ENCODE measurements at places on chromosomes 4 and X. TPM values are rescaled to one million over a fixed set of nuclear protein-coding genes. Genes with fewer than 3 reads are reported as not detected.

- H3K4me3 ChIP-seq = peak overlapping the region; percentile 41
- H3K27ac ChIP-seq = no peak overlapping the region
- no peak for DNase-seq
- H3K4me1 ChIP-seq = no peaks in the 10 kb centered on the region
Measured at GRCh38 chr4:153154007-153154975, 50.0 kb upstream of the TRIM2 start.

- H3K4me1 ChIP-seq = no peaks in the 10 kb centered on the region
- H3K4me3 ChIP-seq = no peak overlapping the region
Measured at GRCh38 chr4:8560265-8561047, 19.7 kb upstream of the GPR78 start.

DNA sequence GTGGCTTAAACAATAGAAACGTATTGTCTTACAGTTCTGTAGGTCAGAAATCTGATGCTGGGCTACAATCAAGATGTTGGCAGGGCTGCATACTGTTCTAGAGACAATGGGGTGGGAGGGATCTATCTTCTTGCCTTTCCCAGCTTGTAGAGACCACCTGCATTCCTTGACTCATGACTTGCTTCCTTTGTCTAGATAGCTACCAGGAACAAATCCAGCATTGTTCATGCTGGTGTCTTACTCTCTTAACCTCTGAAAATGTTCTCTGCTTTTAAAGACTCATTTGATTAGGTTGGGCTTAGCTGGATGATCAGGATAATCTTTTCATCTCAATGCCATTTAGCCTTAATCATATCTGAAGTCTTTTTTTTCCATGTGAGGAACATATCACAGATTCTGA is 169.0 kb downstream of the ZNF330 start:
- no peaks in the 10 kb centered on the region for H3K27me3 ChIP-seq
- no peaks in the 10 kb centered on the region for H3K36me3 ChIP-seq
- H3K4me1 ChIP-seq = no peaks in the 10 kb centered on the region
- H3K4me3 ChIP-seq = no peak overlapping the region
- no peak overlapping the region for H3K27ac ChIP-seq

GRCh38 chrX:43423876-43424275 is 232.2 kb upstream of the MAOA start:
- no peak for DNase-seq
- no peaks in the 10 kb centered on the region for H3K4me1 ChIP-seq
- no peaks in the 10 kb centered on the region for H3K36me3 ChIP-seq
- H3K27ac ChIP-seq = no peak overlapping the region

DNA sequence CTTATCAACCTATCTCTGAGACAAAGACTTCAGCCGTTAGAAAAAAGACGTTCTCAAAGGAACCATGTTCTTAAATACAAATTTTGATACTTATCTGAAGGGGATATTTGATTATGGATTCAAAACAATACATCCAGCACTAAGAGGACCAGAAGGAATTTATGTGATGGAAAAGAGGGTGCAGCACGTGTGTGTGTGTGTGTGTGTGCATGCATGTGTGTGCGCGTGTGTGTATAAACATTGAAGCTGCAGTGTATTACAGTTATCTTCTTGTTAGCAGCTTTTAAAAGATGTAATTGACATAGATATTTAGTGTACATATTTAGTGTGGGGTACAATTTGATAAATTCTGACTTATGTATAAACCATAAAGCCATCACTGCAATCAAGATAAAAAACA is 44.9 kb downstream of the ANK2 start:
- no peaks in the 10 kb centered on the region for H3K4me1 ChIP-seq
- H3K4me3 ChIP-seq = no peak overlapping the region
- no peaks in the 10 kb centered on the region for H3K36me3 ChIP-seq
- no peak overlapping the region for H3K27ac ChIP-seq

GRCh38 chr4:104394406-104395167 is 100.1 kb downstream of the CXXC4 start:
- H3K27me3 ChIP-seq = no peaks in the 10 kb centered on the region
- no peak overlapping the region for H3K27ac ChIP-seq
- H3K4me1 ChIP-seq = no peaks in the 10 kb centered on the region
- H3K4me3 ChIP-seq = no peak overlapping the region
- H3K36me3 ChIP-seq = no peaks in the 10 kb centered on the region
- DNase-seq = no peak

- no peaks in the 10 kb centered on the region for H3K36me3 ChIP-seq
- peaks cover 3% of the 10 kb centered on the region for H3K4me1 ChIP-seq
- H3K4me3 ChIP-seq = no peak overlapping the region
- no peak overlapping the region for H3K27ac ChIP-seq
- no peaks in the 10 kb centered on the region for H3K27me3 ChIP-seq
Measured at GRCh38 chr4:129218897-129219296, 122.9 kb downstream of the C4orf33 start.

DNA sequence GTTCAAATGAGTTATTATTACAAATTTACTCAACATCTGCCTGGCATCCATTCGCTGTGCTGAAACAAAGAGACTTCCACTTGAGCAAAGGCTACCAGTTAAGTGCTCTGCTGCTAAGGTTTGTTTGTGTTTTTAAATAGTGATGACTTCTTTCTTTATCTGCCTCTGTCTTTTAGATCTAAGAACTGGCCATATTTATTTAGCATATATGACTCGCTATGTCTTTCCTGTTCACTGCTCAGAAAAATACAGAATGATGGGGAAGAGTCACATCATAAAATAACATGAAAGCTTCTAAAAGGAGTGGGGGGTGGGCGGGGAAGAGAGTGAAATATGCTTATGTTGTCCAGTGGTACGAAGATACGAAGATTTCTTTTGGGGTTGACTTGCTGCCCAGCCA is 322.2 kb downstream of the GPAT3 start:
- no peaks in the 10 kb centered on the region for H3K36me3 ChIP-seq
- H3K27me3 ChIP-seq = peaks cover 2% of the 10 kb centered on the region
- H3K4me3 ChIP-seq = no peak overlapping the region
- no peak for DNase-seq

- H3K4me1 ChIP-seq = no peaks in the 10 kb centered on the region
- H3K36me3 ChIP-seq = no peaks in the 10 kb centered on the region
- no peaks in the 10 kb centered on the region for H3K27me3 ChIP-seq
- no peak for DNase-seq
Measured at GRCh38 chrX:68703369-68703768, 55.9 kb downstream of the STARD8 start.

DNA sequence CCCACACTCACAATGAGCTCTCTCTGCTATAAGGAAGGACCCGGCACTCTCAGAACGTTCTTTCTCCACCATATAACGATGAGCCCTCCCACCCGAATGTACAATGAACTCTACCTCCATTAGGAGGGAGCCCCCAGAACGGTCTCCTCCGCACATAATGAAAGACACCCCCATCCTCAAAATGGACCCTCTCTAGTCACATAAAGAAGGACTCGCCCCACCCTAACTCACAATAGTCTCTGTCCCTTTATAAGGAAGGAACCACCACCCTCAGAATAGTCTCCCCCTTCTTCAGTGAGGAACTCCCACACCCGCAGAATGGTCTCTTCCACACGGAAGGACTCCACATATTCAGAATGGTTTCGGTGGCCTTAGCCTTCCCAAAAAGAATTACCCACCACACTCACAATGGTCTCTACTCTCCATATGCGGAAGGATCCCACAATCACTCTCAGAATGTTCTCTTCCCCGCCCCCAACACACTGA is 477 bp downstream of the SLC35A2 start:
- H3K27me3 ChIP-seq = no peaks in the 10 kb centered on the region
- H3K4me1 ChIP-seq = no peaks in the 10 kb centered on the region
- peak; percentile 7 for DNase-seq
- H3K36me3 ChIP-seq = peaks cover 2% of the 10 kb centered on the region
- H3K27ac ChIP-seq = no peak overlapping the region

- H3K27ac ChIP-seq = no peak overlapping the region
- no peak for DNase-seq
- no peak overlapping the region for H3K4me3 ChIP-seq
- H3K4me1 ChIP-seq = no peaks in the 10 kb centered on the region
- H3K27me3 ChIP-seq = no peaks in the 10 kb centered on the region
Measured at GRCh38 chr4:3340038-3340699, 47.3 kb downstream of the RGS12 start.

DNA sequence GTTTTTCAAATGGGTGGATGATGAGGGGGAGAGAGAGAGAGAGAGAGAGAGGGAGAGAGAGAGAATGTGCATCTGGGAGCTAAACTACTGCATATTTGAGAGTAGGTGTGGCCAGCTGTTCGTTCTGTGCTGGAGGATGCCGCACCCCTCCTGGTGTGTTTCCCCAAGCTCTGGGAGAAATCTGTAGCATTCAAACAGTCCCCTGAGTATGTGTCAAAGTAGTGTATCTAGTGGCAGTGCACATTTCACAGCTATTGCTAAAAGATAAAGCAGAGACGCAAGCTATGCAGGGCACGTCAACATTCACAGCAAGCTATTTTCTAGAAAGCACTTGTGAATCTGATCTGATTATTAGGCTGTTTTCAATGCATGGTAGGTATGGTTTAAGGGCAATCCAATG is 83.5 kb upstream of the LIMCH1 start:
- no peaks in the 10 kb centered on the region for H3K27me3 ChIP-seq
- no peaks in the 10 kb centered on the region for H3K36me3 ChIP-seq
- no peak overlapping the region for H3K4me3 ChIP-seq
- H3K27ac ChIP-seq = no peak overlapping the region

GRCh38 chr4:75655562-75655961 is 17.6 kb downstream of the G3BP2 start:
- H3K36me3 ChIP-seq = no peaks in the 10 kb centered on the region
- no peaks in the 10 kb centered on the region for H3K27me3 ChIP-seq
- DNase-seq = no peak
- H3K27ac ChIP-seq = no peak overlapping the region

DNA sequence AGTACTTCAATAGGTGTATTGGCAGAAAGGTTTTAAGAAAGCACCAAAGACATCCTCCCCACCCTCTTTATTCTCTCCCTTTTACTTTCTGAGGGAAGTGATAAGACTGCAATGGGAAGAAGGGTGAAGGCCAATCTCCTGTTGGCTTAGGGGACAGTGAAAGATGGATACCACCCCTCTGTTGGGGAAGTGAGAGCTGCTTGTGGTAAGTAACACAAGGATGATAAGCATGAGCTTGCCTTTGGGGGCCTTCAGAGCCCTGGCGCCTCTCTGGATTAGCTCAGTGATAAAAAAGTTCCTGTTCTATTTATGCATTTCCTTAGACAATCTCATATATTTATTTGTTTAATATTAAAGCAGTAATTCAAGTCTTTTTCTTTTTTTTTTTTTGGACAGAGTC is 5.2 kb upstream of the KLF8 start:
- H3K36me3 ChIP-seq = no peaks in the 10 kb centered on the region
- no peak overlapping the region for H3K4me3 ChIP-seq
- no peaks in the 10 kb centered on the region for H3K27me3 ChIP-seq
- DNase-seq = no peak
- no peak overlapping the region for H3K27ac ChIP-seq
- no peaks in the 10 kb centered on the region for H3K4me1 ChIP-seq

DNA sequence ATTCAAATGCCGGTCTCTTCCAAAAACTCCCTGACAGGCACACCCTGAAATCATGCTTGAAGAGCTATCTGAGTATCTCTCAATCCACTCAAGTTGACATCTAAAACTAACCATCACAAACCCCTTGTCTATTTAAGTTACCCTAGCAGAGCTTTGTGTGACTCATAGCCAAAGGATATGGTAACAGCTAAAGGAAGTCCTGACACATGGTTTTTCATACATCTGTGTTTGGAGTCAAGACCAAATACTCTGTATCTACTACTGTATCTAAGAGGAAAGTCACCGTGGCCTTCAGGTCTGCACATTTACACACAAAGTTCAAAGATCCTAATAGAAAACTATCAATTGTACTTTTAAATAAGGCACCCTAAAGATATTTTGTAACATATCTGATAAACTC is 239.6 kb upstream of the VCX start:
- no peaks in the 10 kb centered on the region for H3K27me3 ChIP-seq
- no peaks in the 10 kb centered on the region for H3K36me3 ChIP-seq
- no peak overlapping the region for H3K27ac ChIP-seq
- DNase-seq = no peak

GRCh38 chrX:100408713-100409609 is 1.1 kb downstream of the PCDH19 start:
- no peak overlapping the region for H3K27ac ChIP-seq
- H3K4me3 ChIP-seq = no peak overlapping the region
- H3K4me1 ChIP-seq = no peaks in the 10 kb centered on the region
- H3K27me3 ChIP-seq = no peaks in the 10 kb centered on the region

- DNase-seq = no peak
- no peak overlapping the region for H3K27ac ChIP-seq
- no peaks in the 10 kb centered on the region for H3K4me1 ChIP-seq
- H3K36me3 ChIP-seq = no peaks in the 10 kb centered on the region
Measured at GRCh38 chr4:90025248-90025647, 101.9 kb upstream of the CCSER1 start.

GRCh38 chr4:36323816-36324419 is 42.5 kb downstream of the DTHD1 start:
- no peak overlapping the region for H3K4me3 ChIP-seq
- H3K4me1 ChIP-seq = no peaks in the 10 kb centered on the region
- H3K27me3 ChIP-seq = peaks cover 1% of the 10 kb centered on the region
- no peaks in the 10 kb centered on the region for H3K36me3 ChIP-seq
- DNase-seq = no peak

GRCh38 chr4:96354036-96354712 is 514.3 kb downstream of the PDHA2 start:
- no peak overlapping the region for H3K27ac ChIP-seq
- no peak for DNase-seq
- no peak overlapping the region for H3K4me3 ChIP-seq
- H3K27me3 ChIP-seq = no peaks in the 10 kb centered on the region
- no peaks in the 10 kb centered on the region for H3K4me1 ChIP-seq

DNA sequence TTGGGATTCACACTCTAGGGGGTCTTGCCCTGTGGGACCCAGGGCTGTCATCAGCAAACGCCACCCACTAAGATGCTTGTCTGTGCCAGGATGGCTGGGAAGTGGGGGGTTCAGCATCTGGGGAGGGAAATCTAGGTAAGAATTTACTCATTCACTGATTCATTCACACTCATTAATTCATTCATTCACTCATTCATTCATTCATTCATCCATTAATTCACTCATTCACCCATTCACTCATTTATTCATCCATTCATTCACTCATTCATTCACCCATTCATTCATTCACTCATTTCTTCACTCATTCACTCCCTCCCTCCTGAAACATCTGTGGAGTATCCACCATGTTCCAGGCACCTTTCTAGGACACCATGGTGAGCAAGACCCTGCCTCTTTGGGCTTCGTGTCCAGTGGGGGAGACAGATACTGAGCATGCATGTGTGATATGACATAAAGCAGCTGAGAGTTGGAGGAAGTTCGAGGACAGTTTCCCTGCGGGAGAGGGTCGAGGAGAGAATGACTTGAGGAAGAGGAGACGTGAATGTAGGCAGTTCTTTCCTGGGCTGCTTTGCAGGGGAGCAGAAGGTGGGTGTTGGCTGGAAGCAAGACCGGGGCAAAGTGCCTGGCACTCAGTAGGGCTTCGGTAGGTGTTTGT is 90.6 kb downstream of the SORCS2 start:
- H3K4me3 ChIP-seq = no peak overlapping the region
- no peak overlapping the region for H3K27ac ChIP-seq
- H3K36me3 ChIP-seq = no peaks in the 10 kb centered on the region
- H3K27me3 ChIP-seq = no peaks in the 10 kb centered on the region

Gene NPFFR2
- not detected for total RNA-seq

Gene CT45A2
- not detected for total RNA-seq

Gene TMEM271
- total RNA-seq = not detected

Gene LRIT3
- total RNA-seq = 0.26 TPM

Gene ARX
- total RNA-seq = not detected

Gene SSX3
- total RNA-seq = not detected

Gene MTNR1A
- total RNA-seq = not detected

Gene IBSP
- total RNA-seq = 2.6 TPM

Gene FGFRL1
- 32.9 TPM for total RNA-seq

Gene PLP1
- total RNA-seq = 21.3 TPM

Gene GRIA2
- total RNA-seq = 23.5 TPM

Gene TMEM47
- 287 TPM for total RNA-seq
